ENCODE measurements at places on chromosomes 3 and 15.

GRCh38 chr3:168782193-168782592 lies 686.5 kb upstream of the GOLIM4 start:
- no peak for DNase-seq

GRCh38 chr3:197499427-197499826 lies 56.3 kb downstream of the BDH1 start:
- no peak for DNase-seq

GRCh38 chr15:62962101-62962995 lies 80.2 kb upstream of the TPM1 start:
- DNase-seq, result no peak

GRCh38 chr3:155065537-155065936 lies 14.6 kb upstream of the MME start:
- DNase-seq, result no peak

DNA sequence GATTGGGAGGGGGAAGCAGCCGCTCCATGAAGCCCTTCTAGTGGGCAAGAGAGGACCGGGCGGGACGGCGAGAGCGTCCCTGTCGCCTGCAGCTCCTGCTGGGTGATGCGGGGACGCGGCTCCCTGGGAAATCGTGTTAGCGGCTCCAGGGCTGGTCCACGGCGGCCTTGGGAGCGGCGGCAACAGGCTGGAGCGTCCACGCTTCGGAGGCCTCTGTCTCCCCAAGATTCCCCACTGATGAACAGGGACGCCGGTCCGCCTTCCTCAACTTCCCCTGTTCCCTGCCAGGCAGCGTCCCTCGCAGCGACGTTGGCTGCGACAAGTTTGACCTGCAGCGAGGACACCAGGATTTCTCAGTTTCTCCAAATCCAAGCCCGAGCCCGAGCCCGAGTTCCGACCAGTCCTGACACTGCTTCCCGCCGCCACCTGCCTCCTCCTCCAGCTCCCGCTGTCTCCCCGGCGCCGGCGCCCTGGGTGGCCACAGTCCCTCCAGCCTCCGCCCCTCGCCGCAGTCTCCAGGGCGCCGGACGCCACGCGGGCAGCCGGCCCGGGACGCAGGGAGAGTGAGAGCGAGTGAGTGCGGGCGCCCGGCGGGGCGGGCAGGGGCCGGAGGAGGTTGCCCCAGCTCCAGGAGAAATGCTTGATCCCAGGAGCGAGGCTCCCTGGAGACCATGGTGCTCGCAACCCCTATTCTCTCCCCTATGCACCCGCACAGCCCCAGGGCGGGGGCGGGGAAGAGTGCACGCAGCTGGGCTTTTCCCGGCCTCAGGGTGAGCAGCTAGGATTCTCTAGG lies 78.1 kb upstream of the RNF7 start:
- no peak for DNase-seq

GRCh38 chr15:37055481-37055880 lies 44.9 kb downstream of the MEIS2 start:
- no peak for DNase-seq

DNA sequence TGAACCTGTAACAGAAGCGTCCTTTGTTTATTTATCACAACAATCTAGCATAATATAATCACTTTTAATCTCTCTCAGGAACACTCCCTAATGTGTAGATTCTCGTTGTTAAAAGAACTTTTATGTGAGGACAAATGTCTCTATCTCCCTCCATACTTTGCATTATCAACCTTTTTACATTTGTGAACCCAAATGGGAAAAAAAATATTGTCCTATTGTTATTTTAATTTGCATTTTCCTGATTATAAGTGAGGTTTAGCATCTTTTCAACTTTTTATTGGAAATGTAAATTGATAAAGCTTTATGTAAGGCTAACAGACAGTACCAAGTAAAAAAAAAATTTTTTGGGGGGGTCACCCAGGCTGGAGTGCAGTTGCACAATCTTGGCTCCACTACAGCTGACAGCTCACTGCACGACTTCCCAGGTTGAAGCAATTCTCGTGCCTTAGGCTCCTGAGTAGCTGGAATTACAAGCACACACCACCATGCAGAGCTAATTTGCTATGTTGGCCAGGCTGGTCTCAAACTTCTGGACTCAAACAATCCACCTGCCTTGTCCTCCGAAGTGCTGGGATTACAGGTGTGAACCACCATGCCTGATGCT lies 33.0 kb upstream of the DENND4A start:
- no peak for DNase-seq

DNA sequence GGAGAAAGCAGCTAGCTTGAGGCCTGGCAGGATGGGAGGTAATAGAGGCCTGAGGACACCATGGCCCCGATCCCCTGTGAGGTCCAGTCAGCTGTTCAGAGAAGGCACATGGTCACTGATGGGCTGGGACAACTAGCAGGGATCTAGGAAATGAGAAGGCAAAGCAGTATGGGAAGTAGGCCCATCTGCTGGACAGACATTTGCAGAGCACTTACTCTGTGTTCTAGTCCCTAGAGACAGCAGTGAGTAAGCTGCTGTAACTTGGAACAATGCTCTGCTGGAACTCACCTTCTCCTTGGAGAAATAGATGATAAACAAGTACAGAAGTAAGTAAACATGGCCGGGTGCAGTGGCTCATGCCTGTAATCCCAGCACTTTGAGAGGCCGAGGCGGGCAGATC lies 7.1 kb downstream of the ECE2 start:
- DNase-seq, result no peak

GRCh38 chr15:48363474-48363873 lies 32.2 kb downstream of the DUT start:
- DNase-seq, result no peak

DNA sequence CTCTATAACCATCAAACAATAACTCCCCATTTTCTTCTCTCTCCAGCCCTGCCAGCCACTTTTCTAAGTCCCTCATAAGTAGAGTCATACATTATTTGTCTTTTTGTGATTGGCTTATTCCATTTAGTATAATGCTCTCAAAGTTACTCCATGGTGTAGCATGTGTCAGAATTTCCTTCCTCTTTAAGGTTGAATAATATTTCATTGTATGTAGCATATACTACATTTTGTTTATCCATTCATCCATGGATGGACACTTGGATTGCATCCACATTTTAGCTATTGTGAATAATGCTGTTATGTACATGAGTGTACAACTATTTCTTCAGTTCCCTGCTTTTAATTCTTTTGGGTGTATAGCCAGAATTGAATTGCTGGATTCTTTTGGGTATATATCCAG lies 138.4 kb downstream of the ATG7 start:
- DNase-seq, result no peak

DNA sequence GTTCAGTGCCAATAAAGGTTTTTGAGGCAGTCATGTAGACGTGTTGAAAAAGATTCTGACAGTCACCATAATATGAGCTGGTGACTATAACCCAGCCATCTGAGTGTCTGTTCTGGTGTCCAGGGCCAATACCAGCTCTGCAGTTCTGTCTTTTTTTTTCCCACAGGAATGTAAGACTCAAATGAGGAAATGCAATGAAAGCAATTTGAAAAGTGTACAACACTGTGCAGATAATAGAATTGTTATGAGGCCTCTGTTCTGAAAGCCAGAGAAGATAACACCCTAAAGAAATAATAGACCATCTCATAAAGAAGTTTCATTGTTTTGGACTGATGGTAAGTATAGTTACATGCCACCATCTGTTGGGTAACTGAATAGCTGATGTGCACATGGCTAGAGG lies 57.1 kb downstream of the CLDN1 start:
- no peak for DNase-seq

GRCh38 chr3:172520301-172520831 lies 2.9 kb downstream of the TNFSF10 start:
- DNase-seq, result peak; percentile 41

DNA sequence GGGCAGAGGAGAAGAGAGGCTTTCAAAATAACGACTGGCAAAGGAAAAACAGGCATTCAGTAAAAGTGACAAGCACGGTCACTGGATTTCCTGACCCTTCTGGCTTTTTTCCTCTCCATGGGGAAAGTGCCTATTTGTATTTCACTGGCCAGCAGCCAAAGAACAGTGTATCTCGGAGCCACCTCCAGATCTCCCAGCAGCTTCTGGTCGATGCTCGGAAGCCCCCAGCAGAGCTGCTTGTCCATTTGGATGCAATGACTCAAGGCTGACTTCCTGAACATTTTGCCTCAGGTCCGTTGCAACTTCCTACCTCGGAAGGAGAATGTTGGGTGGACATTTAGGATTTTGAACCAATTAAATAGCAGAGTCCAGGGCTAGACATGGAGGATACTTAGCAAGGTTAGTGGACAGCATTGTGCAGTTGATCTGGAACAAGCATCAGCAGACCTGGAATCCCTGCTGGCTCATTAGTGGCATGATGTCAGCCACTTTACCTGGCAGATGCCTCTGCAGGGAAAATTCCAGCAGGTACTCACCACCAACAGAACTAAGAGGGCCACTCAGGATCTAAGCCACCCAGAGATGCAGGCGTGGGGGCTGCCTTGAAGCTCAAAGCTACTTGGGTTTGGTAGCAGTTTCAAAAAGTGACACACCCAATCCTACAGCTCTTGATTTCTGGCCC lies 1.1 kb downstream of the FAM107A start:
- no peak for DNase-seq

DNA sequence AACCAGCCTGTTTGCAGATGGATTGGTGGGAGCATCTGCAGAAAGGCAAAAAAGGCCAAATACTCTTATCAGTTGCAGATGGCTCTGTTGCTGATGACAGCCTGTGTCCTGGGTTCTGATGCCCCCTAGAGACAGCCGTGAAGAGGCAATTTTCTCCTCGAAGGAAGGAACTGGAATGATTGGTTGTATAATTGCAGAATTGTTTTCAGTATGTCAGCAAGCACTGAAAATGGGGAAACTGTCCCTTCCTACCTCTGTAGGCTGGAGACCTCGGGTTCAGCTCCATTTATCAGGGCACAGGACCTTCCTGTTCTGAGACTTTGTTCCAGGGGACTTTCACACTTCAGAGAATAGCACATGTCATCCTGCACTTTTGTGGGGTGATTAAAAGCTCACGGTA lies 103.0 kb downstream of the PGPEP1L start:
- peak; percentile 28 for DNase-seq
